ENCODE measurements at places on chromosomes 1 and 21. TPM values are rescaled to one million over a fixed set of nuclear protein-coding genes. Genes with fewer than 3 reads are reported as not detected.

SLC66A1 gene
- 21.5 TPM for total RNA-seq

DHCR24 gene
- 51.4 TPM for total RNA-seq

SPRR4 gene
- total RNA-seq, result not detected

AK5 gene
- total RNA-seq, result 0.54 TPM

HSPA6 gene
- 0.54 TPM for total RNA-seq

GABPA gene
- 9.7 TPM for total RNA-seq

ERO1B gene
- total RNA-seq, result 4.8 TPM

PPIAL4G gene
- under 0.01 TPM for total RNA-seq

GBP7 gene
- total RNA-seq, result not detected

TPRG1L gene
- total RNA-seq, result 18.9 TPM

EPHA2 gene
- total RNA-seq, result 0.54 TPM

RIT1 gene
- total RNA-seq, result 45.8 TPM

RXRG gene
- total RNA-seq, result not detected

SLAMF7 gene
- total RNA-seq, result 0.27 TPM

TSPAN1 gene
- not detected for total RNA-seq

C1QB gene
- total RNA-seq, result 0.27 TPM

C1orf21 gene
- total RNA-seq, result 7.0 TPM

CHRM3 gene
- 54.7 TPM for total RNA-seq

AVPR1B gene
- 3.8 TPM for total RNA-seq

AMY1A gene
- not detected for total RNA-seq

MIXL1 gene
- 1.6 TPM for total RNA-seq

RSPH1 gene
- total RNA-seq, result 0.81 TPM

NBPF15 gene
- total RNA-seq, result 35.8 TPM

GBP2 gene
- 88.9 TPM for total RNA-seq

HAO2 gene
- not detected for total RNA-seq

HPCAL4 gene
- total RNA-seq, result 0.27 TPM

CASZ1 gene
- 6.2 TPM for total RNA-seq

JAM2 gene
- 0.81 TPM for total RNA-seq

OVAAL gene
- total RNA-seq, result not detected

EEIG2 gene
- total RNA-seq, result 15.3 TPM

CA6 gene
- total RNA-seq, result not detected

SRGAP2B gene
- 4.6 TPM for total RNA-seq

S100A7 gene
- not detected for total RNA-seq

CFAP107 gene
- total RNA-seq, result not detected

PCNT gene
- 36.9 TPM for total RNA-seq

PROX1 gene
- total RNA-seq, result under 0.01 TPM

FLG2 gene
- total RNA-seq, result under 0.01 TPM

TRNP1 gene
- under 0.01 TPM for total RNA-seq

MFSD2A gene
- total RNA-seq, result 2.4 TPM

RBM34 gene
- total RNA-seq, result 24.0 TPM

LCE5A gene
- total RNA-seq, result not detected

MUL1 gene
- 25.3 TPM for total RNA-seq

PTPRC gene
- 281 TPM for total RNA-seq

GJA9 gene
- not detected for total RNA-seq

HES4 gene
- 4.8 TPM for total RNA-seq

S100B gene
- 0.81 TPM for total RNA-seq

LINGO4 gene
- total RNA-seq, result under 0.01 TPM

FAM177B gene
- 0.27 TPM for total RNA-seq

CHIA gene
- not detected for total RNA-seq

GBP5 gene
- 26.4 TPM for total RNA-seq

HSD3B1 gene
- total RNA-seq, result not detected

GLIS1 gene
- not detected for total RNA-seq

S100A8 gene
- 12.1 TPM for total RNA-seq

TFF2 gene
- not detected for total RNA-seq

All from hematopoietic multipotent progenitor cell (in vitro differentiated cells).